Activated naive CD4-positive, alpha-beta T cell treated with anti-CD3 and anti-CD28 coated beads for 36 hours (primary cell): ENCODE measurements at places on chromosomes 1 and 21.

DNA sequence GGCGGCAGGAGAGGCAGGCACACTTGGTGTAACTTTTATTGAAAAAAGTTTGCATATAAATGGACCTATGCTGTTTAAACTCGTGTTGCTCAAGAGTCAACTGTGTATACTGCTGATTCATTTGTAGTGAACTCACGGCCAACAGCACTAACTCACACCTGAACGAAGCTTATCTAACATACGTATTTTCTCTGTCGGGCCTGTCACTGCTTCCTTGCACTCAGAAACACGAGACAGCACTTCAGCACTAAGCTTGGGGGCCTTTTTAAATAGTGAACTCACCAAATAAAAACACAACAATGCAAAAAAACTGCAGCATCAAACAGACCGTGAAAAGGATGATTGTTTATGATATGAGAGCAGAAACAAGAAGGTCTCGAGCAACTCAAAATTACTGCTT is 58.9 kb upstream of the NEK2 start:
- DNase-seq = no peak

DNA sequence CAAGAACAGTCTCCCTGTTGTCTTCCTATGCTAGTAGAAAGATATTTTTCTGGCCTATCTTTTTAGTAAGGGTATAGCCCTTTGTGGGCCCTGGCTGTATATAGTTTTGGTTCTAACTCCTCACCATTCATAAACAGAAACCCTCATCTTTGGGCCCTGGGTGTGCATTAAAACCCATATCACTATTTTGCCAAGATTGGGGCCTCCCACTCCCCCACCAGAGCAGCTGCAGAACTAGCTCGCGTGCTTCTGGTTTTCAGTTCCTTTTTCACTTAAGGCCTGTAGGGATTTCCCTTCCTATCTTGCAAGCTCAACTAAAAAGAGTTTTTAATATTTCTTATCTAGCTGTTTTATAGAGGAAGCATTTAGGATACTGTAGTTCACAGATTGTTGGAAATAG is 106.4 kb downstream of the RGL1 start:
- DNase-seq = peak; percentile 56

GRCh38 chr21:33403128-33403785 is at the start of gene IFNGR2:
IFNGR2 (plus strand) TSS chr21:33403413; CDS start chr21:33403544, 131 bp downstream.
- DNase-seq = no peak

GRCh38 chr1:223710179-223711133 is 1.9 kb upstream of the CAPN2 start:
- DNase-seq = no peak

- no peak for DNase-seq
These were observed 81.2 kb downstream of the PCSK9 start for GRCh38 chr1:55120538-55120937.

DNA sequence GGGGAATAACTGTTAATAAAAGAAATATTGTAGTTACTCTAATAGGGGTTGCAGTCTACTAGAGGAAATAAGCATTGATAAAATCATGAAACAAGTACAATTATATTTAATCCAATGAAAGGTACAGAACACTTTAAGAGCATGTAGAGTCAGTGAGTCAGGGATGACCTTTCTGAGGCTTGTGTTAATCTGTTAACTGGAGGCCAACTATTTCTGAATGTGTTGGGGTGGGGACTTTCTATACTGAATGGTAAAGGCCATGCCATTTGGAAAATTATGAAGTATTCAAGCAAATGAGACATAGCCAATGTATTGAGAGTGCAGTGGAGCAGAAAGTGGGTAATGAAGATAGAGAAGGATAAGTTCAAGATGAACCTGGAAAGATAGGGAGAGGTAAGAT is 646.2 kb downstream of the ADGRL2 start:
- DNase-seq = no peak
